ENCODE measurements at places on chromosomes 7 and 10. TPM values are rescaled to one million over a fixed set of nuclear protein-coding genes. Genes with fewer than 3 reads are reported as not detected.

- DNase-seq: no peak
These were observed 1120.0 kb downstream of the SORCS1 start for GRCh38 chr10:106044503-106044902.

DNA sequence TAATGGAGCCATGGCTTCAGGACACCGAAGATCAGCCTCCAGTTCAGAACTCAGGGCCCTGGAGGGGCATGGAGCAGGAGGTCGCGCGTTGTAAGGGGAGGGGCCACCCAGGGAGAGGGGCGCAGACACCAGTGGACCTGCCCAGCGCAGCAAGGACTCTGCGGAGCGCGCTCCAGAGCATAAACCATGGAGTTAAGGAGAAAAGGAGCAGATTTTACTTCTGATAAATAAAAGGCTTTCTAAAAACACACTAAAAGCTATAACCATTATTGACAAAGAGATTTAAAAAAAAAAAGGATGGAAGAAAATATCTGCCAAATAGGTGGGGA is 10.5 kb downstream of the CALY start:
- DNase-seq: no peak

CUBN gene
- 1.1 TPM for total RNA-seq

RAPGEF5 gene
- total RNA-seq: 56.9 TPM

Data from posterior vena cava (tissue), 2 donors.